ENCODE measurements at places on chromosomes 2 and 18.

GRCh38 chr2:38185012-38185491 is 109.1 kb upstream of the CYP1B1 start:
- peak; percentile 61 for DNase-seq

GRCh38 chr2:138779406-138779780 is 797 bp downstream of the NXPH2 start:
- no peak for DNase-seq

DNA sequence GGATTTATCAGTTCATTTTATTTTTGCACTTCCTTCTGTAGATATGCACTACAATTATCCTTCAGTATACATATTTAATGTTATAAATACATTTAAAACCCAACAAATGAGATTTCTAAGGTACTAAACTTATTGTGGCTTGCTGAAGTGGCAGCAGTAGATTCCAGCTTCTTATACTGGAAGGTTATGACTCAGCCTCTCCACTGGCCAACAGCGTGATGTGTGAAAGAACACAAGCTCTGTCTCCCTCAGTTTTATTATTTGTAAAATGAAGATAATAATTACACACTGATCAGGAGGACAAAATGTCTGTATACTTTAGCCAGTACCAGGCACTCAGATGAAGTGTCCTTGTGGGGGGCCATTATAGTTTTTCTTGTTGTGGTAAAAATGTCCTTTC is 1147.1 kb downstream of the CNTNAP5 start:
- DNase-seq = no peak

- DNase-seq = no peak
These were observed 109.8 kb upstream of the YPEL5 start for GRCh38 chr2:30037016-30037415.

DNA sequence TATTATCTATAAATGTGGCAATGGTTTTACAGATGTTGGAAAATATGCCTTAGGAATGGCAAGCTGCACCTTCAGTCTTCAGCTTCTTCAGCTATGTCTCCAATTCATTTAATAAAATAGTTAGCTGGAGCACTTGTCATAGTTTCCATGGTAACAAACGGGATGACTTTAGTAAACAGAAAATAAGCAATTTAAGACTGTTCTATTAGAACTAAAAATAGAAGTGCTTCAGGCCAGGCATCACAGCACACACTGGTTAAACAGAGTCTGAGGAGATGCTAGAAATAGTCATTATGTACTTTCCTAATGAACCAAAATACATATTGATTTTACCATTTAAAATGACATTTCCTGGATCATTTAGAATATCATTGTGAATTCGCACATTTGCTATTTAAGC is 195.0 kb downstream of the GCA start:
- no peak for DNase-seq

DNA sequence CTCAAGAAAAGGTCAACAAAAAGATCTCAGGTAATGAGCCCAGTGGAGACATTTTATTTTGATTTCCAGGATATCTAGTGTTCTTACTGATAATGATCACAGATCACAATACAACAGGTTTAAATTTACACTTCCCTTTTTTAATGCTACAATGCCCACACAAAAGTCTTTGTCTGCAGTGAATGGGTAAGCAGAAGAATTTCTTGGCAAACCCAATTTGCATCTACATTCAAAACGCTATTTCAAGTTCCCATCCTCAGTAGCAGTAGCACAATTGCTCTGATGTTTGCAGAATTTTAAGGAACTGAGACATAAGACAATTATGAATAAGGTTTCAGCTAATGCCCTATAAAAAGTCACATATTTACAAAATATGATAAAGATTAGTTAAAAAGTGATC is 929.4 kb upstream of the PIK3C3 start:
- DNase-seq = no peak

DNA sequence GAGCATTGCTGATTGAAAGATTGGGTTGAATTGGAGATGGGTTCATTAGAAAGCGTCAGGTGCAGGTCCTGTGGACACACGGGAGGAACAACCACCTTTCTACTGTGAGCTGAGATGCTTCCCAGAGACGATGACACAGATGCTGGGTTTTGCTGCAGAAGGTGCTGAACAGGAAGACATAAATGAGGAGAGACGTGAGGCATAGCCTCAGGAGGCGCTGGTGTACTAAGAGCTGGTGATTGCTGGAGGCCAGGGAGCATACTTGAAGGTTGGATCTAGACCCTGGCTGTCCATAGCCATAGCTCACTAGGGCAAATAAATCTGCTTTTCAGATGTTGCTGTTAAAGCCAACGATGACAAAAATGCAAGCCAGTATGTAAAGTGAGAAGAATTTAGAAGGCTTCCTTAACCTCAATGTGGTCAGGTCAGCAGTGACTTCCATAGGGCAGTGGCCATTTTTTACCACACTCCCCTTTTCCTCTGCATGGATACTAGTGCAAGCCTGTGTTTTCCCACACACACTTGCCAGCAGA is 153.7 kb downstream of the SOX11 start:
- no peak for DNase-seq

DNA sequence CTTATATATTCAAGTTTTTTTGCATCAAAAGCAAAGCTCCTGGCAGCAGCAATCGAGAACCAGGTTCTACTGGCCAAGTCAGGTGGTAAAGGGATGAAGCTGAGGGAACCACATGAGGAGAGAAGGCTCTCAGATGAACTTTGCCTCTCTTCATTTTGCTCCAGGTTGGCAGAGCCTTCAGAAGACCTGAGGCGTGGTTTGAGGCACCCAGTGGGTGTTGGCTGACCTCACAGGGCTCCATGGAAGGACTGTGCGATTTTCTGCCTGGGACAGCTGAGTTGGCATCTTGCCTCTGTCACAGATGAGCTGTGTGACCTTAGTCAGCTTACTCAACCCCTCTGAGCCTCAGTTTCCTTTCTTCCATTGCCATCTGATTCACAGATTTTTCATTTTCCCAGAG is 89.0 kb downstream of the INSIG2 start:
- no peak for DNase-seq

GRCh38 chr2:205473791-205474190 is 208.5 kb upstream of the NRP2 start:
- DNase-seq = no peak

DNA sequence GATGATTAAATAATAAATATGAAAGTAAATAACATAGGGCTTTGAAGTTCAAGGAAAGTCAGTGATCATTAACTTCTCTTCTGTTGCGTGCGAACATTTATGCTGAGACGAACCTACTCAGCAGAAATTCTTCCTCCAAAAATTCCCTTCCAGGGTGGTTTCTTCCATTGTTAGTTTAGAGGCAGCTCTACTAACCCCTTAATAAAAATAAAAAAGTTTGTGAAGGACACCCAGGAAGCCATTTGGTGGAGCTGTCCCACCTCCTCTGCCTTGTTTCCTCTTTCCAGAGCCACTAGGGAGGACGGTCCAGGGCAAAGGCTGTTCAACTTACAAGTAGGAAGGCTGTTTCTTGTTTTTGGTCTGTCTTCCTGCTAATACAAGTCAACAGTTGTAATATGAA is 2.1 kb upstream of the SMAD2 start:
- no peak for DNase-seq

- DNase-seq = no peak
These were observed 71.7 kb downstream of the LIMS1 start for GRCh38 chr2:108605947-108606346.

DNA sequence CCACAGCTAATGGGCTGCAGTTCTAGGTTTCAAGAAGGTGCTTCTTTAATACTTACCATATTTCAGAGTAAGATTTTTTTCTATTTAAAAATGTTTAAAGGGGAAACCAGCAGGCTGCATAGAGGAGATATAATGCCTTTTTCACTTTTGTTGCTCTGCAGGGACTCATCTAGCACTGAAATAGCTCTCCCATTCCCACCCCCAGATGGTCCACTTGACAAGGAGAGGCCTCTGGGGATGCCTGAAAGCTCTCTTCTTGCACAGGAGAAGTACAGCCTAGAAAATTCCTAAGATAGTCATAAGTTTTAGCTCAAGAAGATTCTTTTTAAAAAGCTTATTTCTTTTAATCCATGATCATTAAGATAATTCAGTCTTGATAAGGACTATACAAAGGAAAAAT is 126.4 kb downstream of the CDH2 start:
- DNase-seq = no peak

- peak; percentile 79 for DNase-seq
These were observed 5.9 kb upstream of the RPL37A start for GRCh38 chr2:216492597-216493333.
